ENCODE measurements at places on chromosomes 12 and 14.
A peak's percentile ranks its signal among the peaks of the same experiment; 100 is the strongest.

GRCh38 chr12:94678849-94679248 is 28.5 kb upstream of the TMCC3 start:
- no peak for DNase-seq

DNA sequence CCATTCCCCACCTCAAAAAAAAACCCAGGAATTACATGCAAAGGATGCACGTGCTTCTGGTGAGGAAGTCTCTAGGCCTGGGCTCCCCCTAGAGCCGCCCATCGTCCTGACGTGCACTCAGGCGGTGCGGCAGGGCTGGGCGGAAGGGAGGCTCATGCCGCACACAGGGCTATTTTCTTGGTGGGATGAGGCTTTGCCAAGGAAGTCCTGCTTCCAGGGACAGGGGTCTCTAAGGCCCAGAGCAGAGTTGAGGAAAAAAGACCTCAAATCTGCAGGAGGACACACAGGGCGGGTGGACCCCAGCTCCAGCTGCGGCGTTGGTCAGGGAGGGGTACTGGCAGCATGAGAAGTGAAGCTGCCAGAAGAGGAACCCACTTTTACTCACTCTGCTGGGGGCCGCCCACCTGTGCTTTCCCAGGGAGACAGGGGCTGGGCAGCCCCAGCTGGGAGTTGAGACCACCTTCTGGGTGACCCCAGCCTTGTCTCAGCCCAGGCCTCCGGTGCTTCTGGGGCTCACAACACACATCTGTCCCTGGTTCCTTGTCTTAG is 4.2 kb downstream of the RHOF start:
- DNase-seq: peak; percentile 56

GRCh38 chr12:75606151-75606550 is 94.7 kb upstream of the KRR1 start:
- DNase-seq: no peak

DNA sequence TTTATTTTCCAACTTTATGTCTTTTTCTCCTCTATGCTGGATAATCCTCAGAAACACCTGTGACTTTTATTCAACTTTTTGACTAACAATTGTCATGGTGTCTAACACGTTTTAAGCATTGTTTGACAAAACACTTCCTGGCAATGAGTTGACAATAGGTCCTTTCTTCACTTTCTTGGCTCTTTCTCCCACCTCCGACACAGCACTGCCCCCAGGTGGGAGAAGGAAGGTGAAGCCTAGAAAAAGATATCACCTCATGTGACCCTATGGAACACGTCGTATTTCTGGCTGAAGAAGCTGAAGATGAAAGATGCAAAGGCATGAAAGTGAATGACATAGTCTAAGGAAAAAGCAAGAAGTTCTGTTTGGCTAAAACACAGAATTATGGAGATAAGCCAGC is 430.0 kb downstream of the ETNK1 start:
- DNase-seq: no peak

DNA sequence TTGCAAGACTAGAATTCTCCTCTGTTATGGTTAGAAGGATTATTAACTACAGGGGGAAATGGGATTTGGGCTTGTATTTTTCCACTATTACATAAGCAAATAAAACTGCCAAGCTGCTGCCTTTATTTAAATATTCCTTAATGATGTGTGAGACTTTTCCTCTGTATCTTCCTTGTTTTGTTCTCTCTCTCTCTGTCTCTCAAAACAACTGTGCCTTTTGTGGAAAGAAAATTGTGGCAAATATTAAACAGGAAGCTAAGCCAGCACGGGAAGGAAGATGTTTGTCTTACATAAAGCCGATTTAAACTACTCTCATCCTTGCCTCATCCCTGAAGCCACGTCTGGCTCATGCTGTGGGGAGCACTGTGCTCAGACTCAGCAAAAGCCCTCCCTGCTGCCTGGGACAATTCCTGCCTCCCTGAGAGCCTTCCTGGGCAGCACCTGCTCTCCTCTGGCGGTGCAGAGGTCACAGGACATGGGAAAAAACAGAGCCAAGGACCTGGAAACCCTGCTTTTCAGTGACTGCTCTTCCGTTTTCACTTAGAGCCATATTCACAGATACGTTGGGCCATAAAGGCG is 237.2 kb downstream of the SLC15A4 start:
- DNase-seq: no peak

DNA sequence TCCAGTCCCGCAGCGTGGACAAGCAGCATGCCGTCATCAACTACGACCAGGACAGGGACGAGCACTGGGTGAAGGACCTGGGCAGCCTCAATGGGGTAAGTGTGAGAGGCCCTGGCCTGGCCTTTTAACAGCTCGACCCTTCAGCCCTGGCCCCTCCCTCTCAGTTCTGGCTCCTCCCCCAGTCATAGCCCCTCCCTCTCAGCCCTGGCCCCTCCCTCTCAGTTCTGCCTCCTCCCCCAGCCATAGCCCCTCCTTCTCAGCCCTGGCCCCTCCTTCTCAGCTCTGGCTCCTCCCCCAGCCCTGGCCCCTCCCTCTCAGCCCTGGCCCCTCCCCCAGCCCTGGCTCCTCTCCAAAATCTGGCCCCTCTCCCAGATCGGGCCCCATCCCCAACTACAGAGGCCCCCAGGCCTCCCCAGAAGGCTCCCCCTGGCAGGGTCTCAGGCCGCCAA is 11.2 kb downstream of the CEP170B start:
- DNase-seq: peak; percentile 43

DNA sequence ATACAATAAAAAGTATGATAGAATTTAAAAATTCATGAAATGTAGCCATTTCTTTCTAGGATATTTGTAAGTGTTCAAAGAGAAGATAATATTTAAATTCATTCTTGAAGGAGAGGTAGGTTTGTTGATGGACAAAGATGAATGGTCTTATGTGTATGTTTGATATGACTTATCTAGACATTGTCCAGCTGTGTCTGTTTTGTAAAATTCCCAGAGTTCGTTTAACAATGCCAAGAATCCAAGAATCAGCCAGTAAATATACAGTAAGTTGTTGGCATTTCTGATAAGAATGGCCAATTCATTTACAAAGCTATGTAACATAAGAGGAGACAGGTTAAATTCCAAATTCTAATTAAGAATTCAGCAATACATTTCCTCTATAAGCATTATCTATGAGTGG is 150.9 kb downstream of the ADAMTS20 start:
- DNase-seq: no peak

GRCh38 chr12:115672086-115672485 is 605.4 kb downstream of the MED13L start:
- no peak for DNase-seq

GRCh38 chr12:28800129-28800528 is 348.9 kb upstream of the FAR2 start:
- no peak for DNase-seq

DNA sequence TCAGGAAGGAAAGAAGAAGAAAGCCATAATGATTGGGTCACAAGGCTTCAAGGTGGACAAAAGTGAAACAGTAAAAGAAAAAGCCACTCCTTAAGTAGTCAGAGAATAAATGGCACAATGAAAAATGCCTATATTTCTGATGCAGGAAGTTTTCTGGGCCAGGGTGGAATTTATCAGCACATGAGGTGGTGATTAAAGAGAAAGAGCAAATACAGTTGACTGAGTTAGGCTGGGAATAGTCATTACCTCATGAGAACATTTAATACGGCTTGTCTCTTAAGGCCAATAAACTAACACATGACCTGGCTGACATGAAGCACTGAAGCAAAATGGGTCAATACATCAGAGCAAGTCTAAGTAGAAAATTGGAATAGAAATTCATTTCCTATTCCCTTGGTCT is 499.7 kb downstream of the TMTC2 start:
- no peak for DNase-seq

DNA sequence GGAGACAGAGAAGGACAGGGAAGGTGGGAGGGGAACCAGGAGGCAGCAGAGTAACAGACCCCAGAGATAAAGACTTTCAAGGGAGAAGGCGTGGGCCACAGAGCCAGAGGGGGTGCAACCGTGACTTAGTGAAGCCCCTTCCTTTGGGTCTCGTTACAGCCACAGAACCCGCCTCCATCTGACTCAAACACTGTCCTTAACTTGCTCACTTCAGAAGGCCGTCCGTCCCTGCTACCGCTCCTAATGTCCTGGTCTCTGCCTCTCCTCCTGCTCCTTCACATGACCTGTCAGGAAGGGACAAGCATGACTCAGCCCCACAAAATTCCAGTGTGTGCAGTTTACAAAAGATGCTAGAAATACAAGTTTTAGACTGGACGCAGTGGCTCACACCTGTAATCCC is 18.0 kb downstream of the RIMBP2 start:
- no peak for DNase-seq

DNA sequence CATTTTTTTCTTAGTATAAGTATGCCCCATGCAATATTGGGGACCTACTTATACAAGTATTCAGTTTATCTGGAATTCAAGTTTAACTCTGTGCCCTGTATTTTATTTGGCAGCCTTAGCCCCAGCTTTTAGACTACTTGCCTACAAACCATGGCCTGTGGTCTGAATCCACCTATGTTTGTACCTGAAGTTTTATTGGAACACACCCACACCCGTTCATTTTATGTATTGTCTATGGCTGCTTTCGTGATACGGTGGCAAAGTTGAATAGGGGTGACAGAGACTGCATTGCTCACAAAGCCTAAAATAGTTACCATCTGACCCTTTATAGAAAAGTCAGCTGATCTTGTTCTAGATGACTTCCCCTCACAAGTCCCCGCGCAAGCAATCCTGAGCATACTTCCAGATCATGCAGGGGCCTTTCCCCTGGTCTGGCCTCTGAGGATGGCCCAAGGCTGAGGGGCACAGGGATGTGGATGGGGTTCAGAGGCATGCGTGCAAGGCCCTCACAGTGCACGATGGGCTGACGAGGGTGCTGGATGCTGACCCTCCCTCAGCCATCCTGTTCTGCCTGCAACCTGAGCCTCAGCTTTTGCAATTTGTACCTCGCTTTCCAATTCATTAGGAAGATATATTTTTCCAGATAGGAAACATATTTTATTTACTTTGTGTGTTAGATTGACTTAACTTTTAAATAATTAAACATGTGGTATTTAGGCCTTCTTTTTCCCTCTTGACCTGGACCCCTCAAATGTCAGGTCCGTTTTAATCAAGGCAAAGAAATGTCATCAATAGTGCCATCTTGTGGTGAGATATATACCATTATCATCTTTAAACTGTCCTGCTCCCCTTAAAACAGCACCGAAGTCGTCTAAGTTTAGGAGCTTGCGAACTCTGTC is 527.3 kb upstream of the CCDC196 start:
- DNase-seq: no peak

GRCh38 chr14:32606301-32606700 is 277.2 kb downstream of the AKAP6 start:
- DNase-seq: no peak

GRCh38 chr12:64635356-64635998 is 25.2 kb downstream of the RASSF3 start:
- DNase-seq: no peak

GRCh38 chr12:63752283-63752682 is 27.4 kb upstream of the RXYLT1 start:
- no peak for DNase-seq

- DNase-seq: no peak
Measured at GRCh38 chr12:12686472-12686871, 9.5 kb downstream of the GPR19 start.

DNA sequence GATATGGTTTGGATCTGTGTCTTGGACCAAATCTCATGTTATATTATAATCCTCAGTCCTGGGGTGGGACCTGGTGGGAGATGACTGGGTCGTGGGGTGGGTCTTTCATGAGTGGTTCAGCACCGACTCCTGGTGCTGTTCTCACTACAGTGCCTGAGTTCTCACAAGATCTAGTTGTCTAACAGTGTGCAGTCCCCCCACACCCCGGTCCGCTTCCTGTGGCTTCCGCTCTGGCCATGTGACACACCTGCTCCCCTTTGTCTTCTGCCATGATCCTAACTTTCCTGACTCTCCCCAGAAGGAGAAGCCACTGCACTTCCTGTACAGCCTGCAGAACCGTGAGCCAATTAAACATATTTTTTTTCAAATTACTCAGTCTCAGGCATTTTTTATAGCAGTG is 1262.2 kb downstream of the TMEM121 start:
- no peak for DNase-seq

GRCh38 chr14:60753264-60754119 is 18.9 kb downstream of the MNAT1 start:
- DNase-seq: peak; percentile 24

DNA sequence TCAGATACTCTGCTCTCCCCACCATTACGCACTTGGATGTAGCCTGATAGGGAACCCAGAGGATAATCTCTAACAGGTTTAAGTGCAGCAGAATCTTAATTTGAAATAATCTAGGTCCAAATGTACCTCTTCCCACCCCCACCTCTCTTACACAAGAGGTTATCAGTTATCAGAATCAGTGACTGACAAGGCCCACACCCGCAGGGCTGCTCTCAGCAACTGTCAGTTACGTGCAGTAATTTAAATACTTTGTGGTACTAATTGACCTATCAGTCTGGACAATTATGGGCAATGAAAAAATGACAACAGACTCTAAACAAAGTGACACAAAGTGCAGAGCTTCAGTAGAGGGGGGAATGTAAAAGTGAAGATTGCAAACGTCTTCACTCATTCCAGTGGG is 74.0 kb downstream of the CLIP1 start:
- DNase-seq: no peak

GRCh38 chr12:104669851-104670337 is 213.1 kb downstream of the CHST11 start:
- DNase-seq: no peak

DNA sequence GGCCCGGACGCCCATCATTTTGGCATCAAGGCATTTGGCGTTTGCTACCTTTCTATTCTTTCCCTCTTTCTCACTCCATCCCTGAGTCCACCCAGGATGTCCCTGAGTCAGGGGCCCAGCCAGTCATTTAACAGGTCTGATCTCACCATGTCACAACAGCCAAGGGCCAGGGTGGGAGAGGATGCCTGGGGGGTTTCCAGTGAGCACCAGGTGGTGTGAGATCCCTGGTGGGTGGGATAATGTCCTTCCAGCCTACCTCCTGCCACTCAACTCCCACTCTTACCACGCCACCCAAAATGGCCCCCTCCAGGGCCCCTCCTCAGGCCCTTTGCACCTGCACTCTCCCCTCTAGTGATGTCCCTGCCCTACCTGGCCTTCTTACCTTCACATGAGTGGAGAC is 310.8 kb downstream of the BCL11B start:
- DNase-seq: no peak

GRCh38 chr14:91354221-91354916 is 63.3 kb downstream of the CCDC88C start:
- no peak for DNase-seq

DNA sequence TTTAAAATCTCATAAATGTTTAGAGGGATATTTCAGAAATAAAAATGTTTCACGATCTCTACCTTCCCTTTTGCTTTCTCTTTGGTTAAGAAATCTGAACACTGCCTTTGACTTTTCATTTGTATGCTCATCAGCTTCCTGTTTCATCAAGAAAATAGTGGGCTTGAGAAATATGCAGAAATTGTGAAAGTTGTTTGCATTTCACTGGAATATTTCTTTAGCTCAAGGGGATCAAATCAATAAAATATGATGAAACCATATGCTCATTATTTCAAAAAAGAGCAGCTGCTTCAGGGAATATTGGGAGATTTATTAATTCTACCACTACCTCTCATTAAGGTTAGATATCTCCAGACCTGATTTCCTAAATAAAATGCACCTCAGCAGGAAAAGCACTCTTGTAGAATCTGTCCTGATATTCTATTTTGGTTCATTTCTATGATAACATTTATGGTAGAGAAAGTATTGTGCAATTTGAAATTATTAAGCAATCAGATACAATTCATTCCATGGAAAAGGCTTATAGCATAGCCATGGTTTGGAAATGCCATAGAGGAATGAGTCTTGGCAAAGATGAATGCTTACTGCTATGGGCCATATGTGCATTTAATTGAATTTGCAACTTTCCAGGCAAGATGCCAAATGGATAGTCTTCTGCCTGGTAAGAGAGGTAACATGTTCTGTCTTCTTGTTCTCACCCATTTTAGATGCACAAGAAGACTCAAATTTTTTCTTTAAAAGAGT is 212.6 kb upstream of the SLC16A7 start:
- DNase-seq: no peak

- DNase-seq: no peak
Measured at GRCh38 chr12:108457734-108458361, 57.2 kb upstream of the FICD start.

All from activated CD4-positive, alpha-beta T cell treated with anti-CD3 and anti-CD28 coated beads, Interleukin-2, amount 50 U/mL, for 48 hours (primary cell).